ENCODE measurements at places on chromosomes 2 and 18.

DNA sequence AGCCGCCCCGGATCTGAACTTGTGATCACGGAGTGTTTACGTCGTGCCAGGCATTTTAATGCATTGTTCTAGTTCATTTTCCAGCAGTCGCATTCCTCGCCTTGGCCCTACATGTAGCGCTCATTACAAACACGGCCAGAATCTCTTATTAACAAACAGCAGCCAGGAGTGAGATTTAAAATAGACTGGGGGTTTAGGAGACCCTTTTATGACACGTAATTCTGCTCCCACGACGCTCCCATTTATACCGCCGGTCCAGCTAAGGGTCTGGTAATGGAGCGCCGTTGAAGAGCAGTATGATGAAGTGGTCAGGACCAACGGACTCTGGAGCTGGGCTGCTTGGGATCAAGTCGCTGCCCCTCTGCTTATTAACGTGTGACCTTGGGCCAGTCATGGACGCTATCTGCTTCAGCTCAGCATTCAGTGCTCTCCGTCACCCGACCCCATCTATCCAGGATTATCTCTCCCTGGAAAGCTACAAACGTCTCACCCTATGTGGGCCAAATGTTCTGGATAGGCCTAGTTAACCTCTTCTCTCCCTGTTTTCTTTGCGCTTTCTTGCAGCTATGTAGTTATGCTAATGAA, 745 bp downstream of the MSH2 start:
- DNase-seq = no peak

DNA sequence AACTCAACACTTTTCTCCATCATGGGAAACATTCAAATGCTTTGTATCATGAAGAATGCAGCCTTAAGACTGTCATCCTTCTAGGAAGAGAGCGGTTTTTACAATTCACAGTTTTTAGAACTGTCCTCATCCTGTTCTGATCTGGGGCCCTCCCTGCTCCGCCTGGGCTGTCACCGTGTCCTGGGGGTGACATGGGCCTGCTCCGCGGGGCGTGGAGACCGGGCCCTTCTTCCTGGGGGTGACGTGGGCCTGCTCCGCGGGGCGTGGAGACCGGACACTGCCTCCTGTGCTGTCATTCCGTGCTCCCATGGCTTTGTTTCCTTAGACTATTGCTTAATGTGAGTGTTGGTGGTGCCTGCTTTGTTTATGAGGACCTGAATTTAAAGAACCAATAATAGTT, 122.8 kb downstream of the TMEM18 start:
- DNase-seq = no peak

- no peak for DNase-seq
These were observed 46.6 kb downstream of the CDK15 start for GRCh38 chr2:201852878-201853415.

GRCh38 chr2:119011162-119011909, 69.3 kb downstream of the MARCO start:
- DNase-seq = peak; percentile 44

DNA sequence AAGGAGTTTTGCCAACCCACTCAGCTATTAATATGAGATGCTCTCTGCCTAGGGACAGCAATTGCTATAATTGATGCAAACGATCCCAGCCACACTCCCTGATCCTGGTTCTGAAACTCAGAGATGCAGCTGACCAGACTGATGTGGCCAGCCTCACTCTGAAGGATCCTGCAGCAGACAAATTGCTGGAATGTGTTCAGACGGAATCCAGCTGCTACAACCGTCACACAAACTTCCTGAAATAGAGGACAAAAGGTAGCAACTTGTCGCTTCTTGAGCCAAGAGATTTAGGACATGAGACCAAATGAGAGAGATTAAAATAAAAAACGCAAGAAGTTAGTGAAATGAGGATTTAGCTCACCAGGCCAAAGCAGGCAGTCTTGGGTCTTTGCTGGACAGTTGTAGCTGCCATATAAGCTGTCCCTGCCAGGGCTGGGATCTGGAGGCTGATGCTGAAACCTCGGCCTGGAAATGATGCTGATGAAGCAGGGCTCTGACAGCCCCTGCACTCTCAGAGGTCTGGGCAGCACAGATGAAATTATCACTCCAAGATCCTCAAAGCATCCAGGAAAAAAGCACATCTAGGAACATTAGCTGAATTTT, 8.3 kb upstream of the YWHAQ start:
- no peak for DNase-seq

DNA sequence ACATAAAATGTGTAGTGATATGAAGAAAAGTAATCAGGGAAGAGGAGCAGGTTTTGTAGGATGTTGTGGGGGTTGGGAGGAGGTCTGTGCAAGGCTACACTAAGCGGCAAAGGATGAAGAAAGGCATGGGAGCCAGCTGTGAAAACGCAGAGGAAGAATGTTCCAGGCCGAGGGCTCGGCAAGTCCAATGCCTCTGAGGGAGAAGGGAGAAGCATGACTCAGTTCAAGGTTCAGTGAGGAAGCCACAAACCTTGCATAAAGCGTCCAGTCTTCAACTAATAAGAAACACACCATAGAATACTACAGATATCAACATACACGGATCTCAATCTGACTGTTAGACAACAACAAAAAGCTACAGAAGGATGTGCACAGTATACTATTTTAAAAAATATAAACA, 16.2 kb downstream of the EPB41L3 start:
- DNase-seq = no peak

GRCh38 chr2:3492951-3493614, 26.2 kb downstream of the ADI1 start:
- DNase-seq = peak; percentile 50

DNA sequence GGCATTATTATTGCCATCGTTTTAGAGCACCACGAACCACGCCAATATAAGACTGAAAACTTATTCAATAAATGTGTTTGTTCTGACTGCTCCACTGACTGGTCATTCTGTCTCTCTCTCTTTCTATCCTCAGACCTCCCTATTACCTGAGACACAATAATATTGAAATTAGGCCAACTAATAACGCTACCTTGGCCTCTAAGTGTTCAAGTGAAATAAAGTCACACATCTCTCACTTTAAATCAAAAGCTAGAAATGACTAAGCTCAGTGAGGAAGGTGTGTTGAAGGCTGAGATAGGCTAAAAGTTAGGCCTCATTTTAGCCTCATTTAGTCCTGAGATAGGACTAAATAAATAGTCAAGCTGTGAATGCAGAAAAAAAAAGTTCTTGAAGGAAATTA, 38.8 kb downstream of the G6PC2 start:
- DNase-seq = no peak

Data from body of pancreas (tissue), 4 donors.